Hepatocyte (in vitro differentiated cells): ENCODE measurements at places on chromosomes 3 and 15.
A peak's percentile ranks its signal among the peaks of the same experiment; 100 is the strongest.

GRCh38 chr3:177883957-177884356 lies 652.3 kb upstream of the KCNMB2 start:
- DNase-seq, result no peak

GRCh38 chr3:48474619-48475018 lies 28.1 kb downstream of the ATRIP start:
- peak; percentile 39 for DNase-seq

DNA sequence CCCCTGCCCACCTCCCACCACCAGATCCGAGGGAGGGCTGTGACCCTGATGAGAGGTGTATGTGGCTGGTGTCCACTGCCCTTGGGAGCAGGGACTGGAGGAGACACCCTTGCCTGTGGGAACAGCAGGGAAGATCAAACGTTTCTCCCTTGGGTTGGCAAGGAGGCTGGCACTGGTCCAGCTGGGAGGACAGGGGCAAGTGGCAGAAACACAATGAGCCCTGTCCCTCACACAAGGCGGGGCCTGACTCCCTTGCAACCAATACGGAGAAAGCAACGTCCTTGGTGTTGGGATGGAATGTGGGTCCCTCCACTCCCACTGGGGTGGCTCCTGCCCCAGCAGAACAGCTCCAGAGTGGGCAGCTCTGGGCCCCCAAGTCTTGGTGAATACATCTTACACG lies 5.2 kb downstream of the HYAL2 start:
- DNase-seq, result no peak

GRCh38 chr3:134392336-134392983 lies 18.2 kb upstream of the AMOTL2 start:
- DNase-seq, result no peak

DNA sequence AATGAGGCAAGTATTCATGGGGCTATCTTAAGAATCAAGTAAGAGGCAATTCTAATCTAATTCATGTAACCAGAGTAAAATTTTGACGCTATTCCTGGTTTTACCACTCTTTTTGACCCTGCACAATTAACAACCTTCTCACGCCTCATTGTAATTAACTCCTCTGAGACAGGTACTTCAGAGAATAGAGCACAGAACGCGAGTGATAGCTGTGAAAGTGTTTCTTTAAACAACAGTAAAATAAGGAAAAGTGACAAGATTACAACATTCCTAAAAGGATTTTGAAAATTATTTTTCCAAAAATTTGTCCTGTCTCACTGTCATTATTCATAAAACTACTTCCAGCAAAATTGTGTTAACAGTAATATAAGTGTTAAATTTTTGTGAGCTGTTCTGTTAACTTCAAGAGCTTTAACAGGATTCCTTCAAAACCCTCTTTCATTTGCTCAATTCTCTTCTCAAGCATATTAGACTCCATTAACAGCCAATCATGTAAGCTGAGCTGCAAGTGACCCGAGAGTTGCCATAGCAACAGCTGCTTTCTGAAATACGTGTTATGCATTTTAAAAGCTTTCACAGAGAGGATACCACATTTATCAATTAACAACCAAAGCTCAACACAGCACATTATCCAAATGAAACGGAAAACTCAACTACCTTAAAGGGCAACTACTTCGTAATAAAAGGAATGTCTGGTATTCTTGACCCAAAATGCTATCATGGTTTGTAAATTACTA lies 93.1 kb downstream of the STAG1 start:
- DNase-seq, result peak; percentile 36

GRCh38 chr15:33131552-33132232 lies 62.8 kb downstream of the FMN1 start:
- no peak for DNase-seq

- peak; percentile 41 for DNase-seq
These were observed at the start of gene RASSF1 for GRCh38 chr3:50340448-50341329. Gene RASSF1 (minus strand): TSS chr3:50340836. CDS start chr3:50340805, 31 bp downstream.

DNA sequence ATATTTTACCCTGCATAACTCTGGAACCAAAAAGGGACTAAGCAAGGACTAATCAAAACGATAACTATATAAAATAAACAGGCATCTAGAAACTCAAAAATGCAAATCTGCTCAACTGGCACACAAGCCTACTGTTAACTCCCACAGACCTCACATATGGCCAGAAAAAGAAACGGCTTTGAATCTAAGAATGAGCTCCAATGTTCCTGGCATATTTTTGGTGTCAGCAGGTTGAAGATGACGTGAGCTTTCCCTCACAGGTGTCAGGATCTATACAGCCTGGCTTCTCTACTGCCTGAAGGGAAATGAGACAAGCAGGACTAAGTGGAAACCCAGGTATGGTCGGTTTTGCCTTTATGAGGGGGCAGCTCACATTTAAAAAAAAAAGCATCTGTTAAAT lies 120.1 kb upstream of the SPATA12 start:
- no peak for DNase-seq

GRCh38 chr3:157088601-157089454 lies 71.1 kb downstream of the CCNL1 start:
- peak; percentile 98 for DNase-seq

DNA sequence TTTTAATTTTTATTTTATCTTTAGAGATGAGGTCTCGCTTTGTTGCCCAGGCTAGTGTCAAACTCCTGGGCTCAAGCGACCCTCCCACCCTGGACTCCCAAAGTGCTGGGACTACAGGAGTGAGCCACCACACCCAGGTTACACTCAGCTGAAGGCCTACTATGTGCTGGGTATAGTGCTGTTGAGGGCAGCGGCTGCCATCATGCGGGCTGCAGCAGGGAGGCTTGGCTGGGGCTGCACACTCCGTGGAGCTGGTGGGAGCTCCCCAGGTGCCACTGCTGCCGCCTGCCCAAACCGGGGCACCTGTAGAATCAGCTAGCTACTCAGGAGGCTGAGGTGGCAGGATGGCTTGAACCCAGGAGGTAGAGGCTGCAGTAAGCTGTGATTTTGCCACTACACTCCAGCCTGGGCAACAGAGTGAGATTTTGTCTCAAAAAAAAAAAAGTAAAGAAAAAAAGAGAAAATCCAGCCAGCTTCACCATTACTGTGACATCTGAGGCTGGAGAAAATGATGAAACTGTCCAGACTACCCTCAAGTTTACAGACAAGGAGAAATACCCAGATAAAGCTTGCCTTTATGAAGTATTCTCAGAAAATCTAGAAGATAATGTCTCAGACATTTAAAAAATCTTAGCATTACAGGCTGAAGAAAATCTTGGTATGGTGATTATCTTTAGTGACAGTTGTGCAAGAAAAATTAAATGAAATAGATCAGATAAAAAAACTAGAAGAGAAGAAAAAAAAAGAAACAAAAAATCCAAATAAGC lies 42.1 kb downstream of the CRABP1 start:
- no peak for DNase-seq

GRCh38 chr3:119891944-119892721 lies 110.2 kb downstream of the NR1I2 start:
- peak; percentile 68 for DNase-seq

- no peak for DNase-seq
These were observed 67.5 kb downstream of the LRCH3 start for GRCh38 chr3:197858598-197858997.

GRCh38 chr3:8937064-8938020 lies 25.9 kb downstream of the RAD18 start:
- no peak for DNase-seq

DNA sequence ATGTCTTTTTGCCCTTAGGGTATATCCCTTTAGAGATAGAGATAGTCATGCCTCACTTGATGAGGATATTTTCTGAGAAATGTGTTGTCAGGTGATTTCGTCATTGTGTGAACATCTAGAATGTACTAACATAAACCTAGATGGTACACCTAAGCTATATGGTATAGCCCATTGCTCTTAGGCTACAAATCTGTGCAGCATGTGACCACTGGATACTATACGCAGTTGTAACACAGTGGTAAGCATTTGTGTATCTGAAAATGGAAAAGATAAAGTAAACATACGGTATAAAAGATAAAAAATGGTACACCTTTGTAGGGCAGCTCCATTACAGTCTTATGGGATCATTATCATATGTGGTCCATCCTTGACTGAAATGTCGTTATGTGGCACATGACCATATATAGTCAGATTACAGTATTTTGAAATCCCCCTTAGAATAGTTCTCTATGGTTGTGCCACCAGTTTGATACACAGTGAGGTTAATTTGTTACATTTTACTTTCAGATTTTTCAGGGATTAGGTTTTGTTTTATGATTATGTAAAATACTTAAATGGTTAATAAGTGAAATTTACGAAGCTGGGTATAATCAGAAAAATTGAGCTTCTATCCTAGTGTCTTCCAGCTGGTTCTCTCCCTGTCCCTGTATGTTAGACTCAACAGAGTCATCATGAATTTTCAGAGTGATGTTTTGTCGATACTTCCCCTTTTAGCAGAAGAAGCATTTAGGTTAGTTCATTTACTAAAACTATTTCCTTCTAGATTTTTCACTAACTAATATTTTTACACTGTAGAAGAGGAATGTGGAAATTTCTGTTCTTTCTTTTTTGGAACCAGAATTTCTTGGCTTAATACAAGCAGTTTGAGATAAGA lies 12.8 kb downstream of the SETD5 start:
- no peak for DNase-seq

DNA sequence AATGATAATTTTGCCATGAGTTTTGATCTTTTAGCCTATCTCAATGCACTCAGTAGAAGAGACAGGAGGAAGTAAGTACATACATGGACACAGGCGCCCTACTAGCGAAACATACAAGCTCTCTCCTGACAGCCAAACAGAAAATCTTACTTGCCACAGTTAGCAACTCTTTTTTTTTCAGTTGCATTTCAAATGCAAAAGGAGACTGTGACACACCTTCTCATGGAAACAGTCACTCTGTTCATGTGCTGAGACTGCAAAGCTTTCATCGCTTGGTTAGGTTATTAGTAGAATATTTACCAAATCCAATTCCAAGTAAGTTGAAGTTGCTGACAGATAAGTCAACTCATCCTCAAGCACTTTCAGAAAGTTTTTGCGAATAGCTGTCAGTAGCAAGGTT lies 223.3 kb downstream of the FOXP1 start:
- no peak for DNase-seq

DNA sequence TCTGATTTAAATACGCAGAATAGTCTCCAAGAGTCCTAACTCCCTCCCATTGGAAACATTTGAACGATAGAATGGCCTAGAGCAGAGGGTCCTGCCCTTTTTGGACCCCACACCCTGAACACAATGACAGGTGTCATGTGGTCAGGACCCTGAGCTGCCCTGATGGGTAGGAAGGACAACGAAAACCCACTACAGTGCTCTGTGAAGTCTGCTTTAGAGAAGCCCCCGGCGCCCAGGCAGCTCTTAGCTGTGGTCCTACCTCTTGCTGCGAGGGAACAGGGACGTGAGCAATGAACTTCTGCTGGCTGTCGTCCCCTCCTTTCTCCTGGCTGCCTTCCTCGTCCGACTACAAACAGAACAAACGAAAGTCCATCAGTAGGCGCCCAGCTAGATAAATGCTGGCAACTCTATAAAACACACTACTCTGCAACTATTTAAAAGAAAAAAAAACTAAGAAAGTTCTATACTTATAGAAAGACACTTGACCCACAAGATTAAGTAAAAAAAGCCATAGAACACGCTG lies 8.7 kb upstream of the RAB43 start:
- DNase-seq, result no peak

GRCh38 chr15:38564557-38565286 lies at the start of gene RASGRP1:
Gene RASGRP1 (minus strand): TSS chr15:38564814. CDS start chr15:38564628, 186 bp downstream.
- DNase-seq, result peak; percentile 84

GRCh38 chr3:179158336-179159039 lies 10.3 kb downstream of the PIK3CA start:
- DNase-seq, result no peak

DNA sequence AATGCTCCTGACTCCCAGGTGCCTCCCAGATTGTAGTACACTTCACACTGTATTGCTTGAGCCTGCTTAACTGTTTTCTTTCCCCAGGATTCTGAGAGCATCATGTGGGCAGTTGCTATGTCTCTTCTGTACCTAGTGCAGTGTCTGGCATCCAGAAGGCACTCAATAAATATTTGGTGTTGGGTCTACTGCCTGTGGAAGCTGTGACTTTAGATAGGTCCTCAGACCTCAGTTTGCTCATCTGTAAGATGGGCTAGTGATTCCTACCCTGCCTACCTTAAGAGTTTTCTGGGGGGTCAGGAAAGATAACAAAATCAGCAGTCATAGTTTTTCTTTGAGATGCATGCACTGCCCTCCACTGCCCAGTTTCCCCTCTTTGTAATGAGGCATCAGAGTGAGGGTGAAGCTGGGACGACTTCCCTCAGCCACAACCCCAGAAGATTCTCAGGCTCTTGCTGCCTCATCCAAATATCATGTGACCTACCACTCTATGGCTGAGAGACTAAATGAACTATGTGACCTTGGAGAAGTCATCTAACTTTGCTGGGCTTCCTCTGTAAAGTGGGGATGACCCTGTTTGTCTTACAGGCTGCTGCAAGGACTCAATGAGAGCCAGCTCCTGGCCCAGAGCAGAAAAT lies 50.4 kb downstream of the ATP2B2 start:
- DNase-seq, result no peak

GRCh38 chr15:62849316-62850106 lies 193.0 kb upstream of the TPM1 start:
- DNase-seq, result no peak

GRCh38 chr3:12395349-12396012 lies 88.8 kb upstream of the TSEN2 start:
- DNase-seq, result no peak

DNA sequence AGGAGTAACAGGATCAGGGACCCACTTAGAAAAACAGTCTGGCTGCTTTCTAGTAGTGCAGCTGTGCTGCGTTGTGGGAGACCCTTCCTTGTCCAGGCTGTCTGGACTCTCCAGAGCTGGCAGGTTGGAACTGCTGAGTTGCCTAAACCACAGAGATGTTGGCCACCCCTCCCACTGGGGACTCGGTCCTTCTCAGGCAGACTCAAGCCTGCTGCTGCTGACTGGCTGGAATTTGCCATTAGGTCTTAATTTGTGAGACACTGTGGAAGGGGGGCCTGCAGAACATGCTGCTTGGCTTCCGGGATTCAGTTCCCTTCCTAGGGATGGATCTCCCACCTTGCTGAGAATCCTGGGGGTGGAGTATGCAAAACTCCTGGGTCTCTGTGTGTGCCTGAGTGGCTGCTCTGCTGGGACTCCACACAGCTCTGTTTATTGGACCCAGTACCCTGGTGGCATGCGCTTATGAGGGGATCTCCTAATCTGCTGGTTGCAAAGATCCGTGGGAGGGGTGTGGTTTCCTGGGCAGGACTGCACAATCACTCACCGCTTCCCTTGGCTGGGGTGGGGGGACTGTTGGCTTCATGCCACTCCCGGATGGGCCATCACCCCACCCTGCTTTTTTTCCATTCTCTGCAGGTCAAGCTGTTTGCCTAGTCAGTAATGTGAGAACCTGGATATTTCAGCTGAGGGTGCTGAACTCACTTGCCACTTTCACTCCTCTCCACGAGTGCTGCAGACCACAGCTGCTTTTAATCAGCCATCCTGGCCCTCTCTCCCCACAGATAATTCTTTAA lies 150.5 kb downstream of the CFAP20DC start:
- peak; percentile 20 for DNase-seq

GRCh38 chr15:69489073-69489571 lies 36.5 kb downstream of the RPLP1 start:
- no peak for DNase-seq

- DNase-seq, result no peak
These were observed 19.6 kb downstream of the SUMF1 start for GRCh38 chr3:4447295-4447999.
